ENCODE measurements at places on chromosomes 6 and 20.

- H3K27me3 ChIP-seq, result no peaks in the 10 kb centered on the region
- no peak for DNase-seq
- no peak overlapping the region for H3K27ac ChIP-seq
- no peaks in the 10 kb centered on the region for H3K4me1 ChIP-seq
Observed at GRCh38 chr6:148867862-148868261, 121.0 kb downstream of the UST start.

DNA sequence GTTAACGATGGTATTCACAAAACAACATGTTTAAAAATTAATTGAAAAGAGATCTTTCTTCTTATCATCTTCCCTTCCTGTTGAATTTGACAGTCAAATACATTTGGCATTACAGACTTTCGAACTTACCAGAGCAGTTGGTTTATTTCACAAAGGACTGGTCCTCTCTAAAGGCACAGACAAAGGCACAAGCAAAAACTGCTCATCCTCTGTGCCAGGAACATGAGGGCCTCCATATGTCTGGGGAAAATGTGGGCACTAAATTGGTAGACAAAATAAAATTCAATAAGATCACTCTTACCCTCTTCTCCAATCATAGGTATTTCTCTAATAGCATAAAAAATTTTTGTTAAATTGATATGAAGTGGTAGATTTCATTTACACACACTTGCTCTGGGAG, 40.4 kb downstream of the SYNE1 start:
- no peak overlapping the region for H3K4me3 ChIP-seq
- H3K27ac ChIP-seq, result no peak overlapping the region
- H3K36me3 ChIP-seq, result no peaks in the 10 kb centered on the region
- no peaks in the 10 kb centered on the region for H3K4me1 ChIP-seq

DNA sequence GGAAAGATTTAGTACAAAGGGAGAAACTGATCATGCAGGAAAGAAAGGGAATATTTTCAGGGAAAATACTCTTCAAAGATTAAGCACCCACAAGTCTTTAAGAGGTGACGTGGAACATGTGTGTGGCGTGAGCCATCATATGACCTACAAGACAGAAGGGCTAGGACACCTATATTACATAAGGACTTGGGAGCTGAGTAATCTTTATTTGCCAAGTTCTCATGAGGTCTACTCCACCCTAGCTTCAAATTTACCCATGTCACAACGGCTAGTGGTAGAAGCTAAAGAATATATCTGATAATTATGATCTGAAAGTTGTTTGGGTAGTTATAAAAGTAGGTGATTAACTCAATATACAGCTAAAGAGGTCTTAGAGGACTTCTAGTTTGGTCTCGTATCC, 167.8 kb downstream of the GJA10 start:
- DNase-seq, result no peak
- H3K27me3 ChIP-seq, result no peaks in the 10 kb centered on the region
- H3K27ac ChIP-seq, result no peak overlapping the region
- H3K4me3 ChIP-seq, result no peak overlapping the region
- peaks cover 5% of the 10 kb centered on the region for H3K4me1 ChIP-seq

DNA sequence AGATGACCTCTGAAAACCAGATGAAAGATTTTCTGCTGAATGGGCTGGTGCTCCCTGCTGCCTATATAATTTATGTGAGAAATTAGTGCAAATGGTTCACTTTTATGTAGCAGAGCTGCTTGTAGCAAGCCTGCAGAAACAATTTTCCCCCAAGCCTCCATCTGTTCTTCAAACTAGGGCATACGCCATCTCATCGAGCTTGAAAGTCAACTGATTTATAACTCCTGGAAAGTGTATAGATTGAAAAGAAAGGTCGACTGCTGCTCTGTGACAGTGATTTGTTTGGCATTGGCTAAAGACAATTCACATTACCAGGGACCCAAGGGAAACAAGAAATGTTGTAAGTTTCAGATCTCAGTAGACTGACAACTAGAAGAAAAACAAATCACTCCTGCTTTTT, 93.3 kb downstream of the PACRG start:
- H3K4me1 ChIP-seq, result no peaks in the 10 kb centered on the region
- no peak overlapping the region for H3K27ac ChIP-seq

DNA sequence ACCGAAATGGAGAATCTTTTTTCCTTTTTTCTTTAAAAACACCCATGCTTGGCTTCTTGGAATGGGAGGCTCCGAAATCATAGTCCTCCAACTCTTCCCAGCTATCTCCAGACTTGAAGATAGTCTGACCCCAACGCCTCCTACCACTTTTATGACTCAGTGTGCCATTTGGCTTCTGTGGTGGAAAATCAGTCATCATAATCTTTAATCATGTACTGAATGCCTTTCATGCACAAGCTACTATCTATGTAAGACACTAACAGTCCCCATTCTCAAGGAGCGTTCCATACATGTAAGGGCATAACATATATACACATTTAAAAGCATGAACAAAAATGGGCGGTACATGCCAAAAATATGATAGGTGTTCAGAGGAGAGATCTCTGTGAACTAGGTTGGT, 44.1 kb downstream of the TMEM14B start:
- peaks cover 2% of the 10 kb centered on the region for H3K36me3 ChIP-seq
- no peak for DNase-seq
- no peak overlapping the region for H3K27ac ChIP-seq
- H3K4me1 ChIP-seq, result peaks cover 3% of the 10 kb centered on the region

- H3K4me3 ChIP-seq, result no peak overlapping the region
- no peaks in the 10 kb centered on the region for H3K4me1 ChIP-seq
- H3K27me3 ChIP-seq, result peaks cover 7% of the 10 kb centered on the region
- no peak overlapping the region for H3K27ac ChIP-seq
Observed at GRCh38 chr20:20427227-20427864, 59.4 kb downstream of the INSM1 start.

- H3K27me3 ChIP-seq, result no peaks in the 10 kb centered on the region
- H3K4me1 ChIP-seq, result peaks cover 46% of the 10 kb centered on the region
- peak overlapping the region; percentile 13 for H3K27ac ChIP-seq
- H3K36me3 ChIP-seq, result no peaks in the 10 kb centered on the region
- no peak for DNase-seq
- no peak overlapping the region for H3K4me3 ChIP-seq
Observed at GRCh38 chr6:137222381-137222780, 3.2 kb upstream of the IFNGR1 start.

DNA sequence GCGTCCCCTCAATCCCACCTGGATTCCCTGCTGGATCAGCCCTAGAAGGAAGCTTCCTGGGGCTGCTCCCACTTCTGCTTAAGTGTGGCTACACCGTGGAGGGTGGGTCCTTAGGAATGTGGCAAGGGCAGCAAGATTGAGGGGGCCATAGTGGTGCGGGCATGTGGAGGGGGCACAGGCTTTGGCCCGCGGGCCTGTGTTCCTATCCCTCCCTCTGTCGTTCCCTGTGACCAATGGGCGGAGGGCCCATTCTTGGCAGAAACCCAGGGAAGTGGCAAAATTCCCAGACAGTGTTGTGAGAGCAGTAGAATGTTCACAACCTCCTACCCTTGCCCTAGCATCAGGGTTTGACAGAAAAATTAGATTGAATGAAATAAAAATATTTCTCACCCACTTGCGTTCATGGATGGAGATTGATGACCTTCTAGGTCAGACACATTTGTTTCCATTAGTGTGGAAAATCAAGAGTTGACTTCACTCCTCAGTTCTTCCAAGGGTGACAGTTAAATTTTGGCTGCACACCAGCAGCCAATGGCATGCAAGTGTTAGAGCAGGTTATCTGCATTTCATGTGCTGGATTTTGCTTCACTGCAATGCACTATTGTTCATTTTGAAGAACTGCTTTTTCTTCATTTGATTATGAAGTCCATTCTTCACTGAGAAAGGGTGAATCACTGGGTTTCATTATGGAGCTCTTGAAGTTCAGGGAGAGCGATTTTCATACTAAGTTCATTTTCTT, 49.3 kb upstream of the AHI1 start:
- H3K4me1 ChIP-seq, result no peaks in the 10 kb centered on the region
- no peak overlapping the region for H3K27ac ChIP-seq
- no peaks in the 10 kb centered on the region for H3K27me3 ChIP-seq

DNA sequence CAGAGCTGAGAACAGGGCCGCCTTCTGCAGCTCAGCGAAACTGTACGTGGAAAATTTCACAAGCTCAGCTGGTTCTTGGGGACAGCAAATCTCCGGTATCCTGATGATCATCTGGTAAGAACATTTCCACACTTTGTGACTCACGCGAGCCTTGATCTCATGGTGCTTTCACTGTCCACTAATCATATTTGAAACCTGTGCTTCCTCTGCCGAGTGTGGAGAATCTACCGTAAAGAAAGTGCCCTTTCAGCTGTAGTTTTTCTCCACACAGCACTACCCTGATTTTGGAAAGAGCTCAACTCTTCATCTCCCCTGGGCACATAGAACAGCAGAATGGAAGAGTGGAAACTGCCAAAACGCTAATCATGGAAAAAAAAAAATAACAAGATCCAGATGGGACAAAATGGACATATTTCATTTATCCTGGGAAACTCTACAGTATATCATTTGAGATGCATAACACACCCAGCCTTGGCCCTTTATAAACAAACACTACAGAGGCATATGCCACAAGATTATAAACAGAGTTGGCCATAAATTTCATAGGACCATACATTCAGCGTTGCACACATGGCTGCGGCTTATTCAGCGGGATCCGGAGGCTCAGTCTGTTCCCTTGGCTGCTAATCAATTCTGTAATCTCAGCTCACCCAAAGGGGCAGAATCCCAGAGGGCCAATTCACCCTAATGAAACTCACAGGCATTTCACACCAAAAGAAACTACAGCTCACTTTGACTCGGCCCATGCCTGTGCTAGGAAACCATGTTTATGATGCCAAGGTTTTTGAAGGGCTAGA, 434.5 kb downstream of the HDGFL1 start:
- no peak overlapping the region for H3K27ac ChIP-seq
- DNase-seq, result no peak
- H3K4me1 ChIP-seq, result no peaks in the 10 kb centered on the region
- H3K36me3 ChIP-seq, result no peaks in the 10 kb centered on the region
- H3K27me3 ChIP-seq, result no peaks in the 10 kb centered on the region

DNA sequence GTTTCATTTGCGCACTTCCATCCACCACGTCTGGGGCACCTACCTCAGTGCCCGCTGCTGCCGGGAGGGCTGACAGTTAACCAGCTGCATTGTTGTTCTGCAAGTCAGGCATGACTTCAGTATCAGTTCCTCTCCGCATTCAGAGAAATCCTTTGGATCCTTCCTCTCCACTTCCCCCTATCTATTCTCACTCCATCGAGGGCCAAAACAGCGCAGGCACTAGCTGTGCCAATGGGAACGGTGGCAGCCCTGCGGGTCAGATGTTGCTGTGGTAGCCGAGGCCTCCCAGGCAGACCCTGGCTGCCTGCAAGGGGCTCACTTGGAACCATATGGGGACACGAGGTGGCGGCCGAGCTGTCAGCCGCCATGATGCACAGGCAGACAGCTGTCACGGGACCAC, 64.2 kb upstream of the INSM1 start:
- H3K4me3 ChIP-seq, result no peak overlapping the region
- peaks cover 14% of the 10 kb centered on the region for H3K27me3 ChIP-seq
- no peaks in the 10 kb centered on the region for H3K36me3 ChIP-seq

DNA sequence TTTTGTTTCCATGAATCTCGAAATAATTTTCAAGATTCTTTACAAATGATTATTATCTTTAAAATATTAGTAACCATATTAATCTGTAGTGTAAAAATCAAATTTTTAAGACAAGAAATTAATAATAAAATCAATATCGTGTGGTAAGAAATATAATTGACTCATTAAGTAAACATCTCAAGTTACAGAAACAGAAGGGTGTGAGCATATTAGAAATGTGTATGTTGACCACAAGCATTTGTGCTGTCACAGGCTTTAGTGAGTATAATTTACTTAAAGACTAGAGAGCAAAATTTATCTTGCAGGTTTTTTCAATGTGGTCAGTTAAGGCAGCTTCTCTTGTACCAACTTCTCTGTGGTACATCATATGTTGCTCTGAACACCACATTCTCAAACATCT, 566.5 kb upstream of the IRAK1BP1 start:
- no peaks in the 10 kb centered on the region for H3K36me3 ChIP-seq
- no peaks in the 10 kb centered on the region for H3K4me1 ChIP-seq
- DNase-seq, result no peak
- no peak overlapping the region for H3K4me3 ChIP-seq

GRCh38 chr6:105401247-105402089, 1.4 kb downstream of the PREP start:
- DNase-seq, result no peak
- no peaks in the 10 kb centered on the region for H3K27me3 ChIP-seq
- peaks cover 12% of the 10 kb centered on the region for H3K36me3 ChIP-seq
- peak overlapping the region; percentile 80 for H3K27ac ChIP-seq

- H3K27me3 ChIP-seq, result no peaks in the 10 kb centered on the region
- DNase-seq, result no peak
- peaks cover 17% of the 10 kb centered on the region for H3K4me1 ChIP-seq
- H3K27ac ChIP-seq, result no peak overlapping the region
- no peak overlapping the region for H3K4me3 ChIP-seq
Observed at GRCh38 chr6:72414657-72415056, 207.2 kb upstream of the KCNQ5 start.

DNA sequence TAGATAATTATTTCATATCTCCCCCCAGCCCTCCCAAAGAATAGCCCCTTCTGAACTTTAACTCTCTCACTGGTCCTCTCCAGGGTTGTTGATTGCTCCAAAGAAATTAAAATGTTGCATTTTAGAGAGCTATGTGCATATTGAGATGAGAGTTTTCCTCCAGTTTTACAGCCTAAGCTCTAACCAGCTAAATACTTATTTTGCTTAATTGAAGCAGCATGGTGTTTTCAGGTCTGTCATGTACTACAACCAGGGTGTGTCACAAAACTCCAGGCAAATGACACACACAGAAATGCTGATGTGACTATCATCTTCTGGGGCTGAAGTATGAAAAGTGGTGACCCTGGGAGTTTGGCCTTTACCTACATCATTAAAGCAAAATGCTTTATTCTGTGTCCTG, 196.8 kb upstream of the STXBP5 start:
- H3K27me3 ChIP-seq, result no peaks in the 10 kb centered on the region
- H3K4me1 ChIP-seq, result no peaks in the 10 kb centered on the region
- H3K36me3 ChIP-seq, result no peaks in the 10 kb centered on the region
- H3K4me3 ChIP-seq, result no peak overlapping the region
- no peak for DNase-seq
- no peak overlapping the region for H3K27ac ChIP-seq

DNA sequence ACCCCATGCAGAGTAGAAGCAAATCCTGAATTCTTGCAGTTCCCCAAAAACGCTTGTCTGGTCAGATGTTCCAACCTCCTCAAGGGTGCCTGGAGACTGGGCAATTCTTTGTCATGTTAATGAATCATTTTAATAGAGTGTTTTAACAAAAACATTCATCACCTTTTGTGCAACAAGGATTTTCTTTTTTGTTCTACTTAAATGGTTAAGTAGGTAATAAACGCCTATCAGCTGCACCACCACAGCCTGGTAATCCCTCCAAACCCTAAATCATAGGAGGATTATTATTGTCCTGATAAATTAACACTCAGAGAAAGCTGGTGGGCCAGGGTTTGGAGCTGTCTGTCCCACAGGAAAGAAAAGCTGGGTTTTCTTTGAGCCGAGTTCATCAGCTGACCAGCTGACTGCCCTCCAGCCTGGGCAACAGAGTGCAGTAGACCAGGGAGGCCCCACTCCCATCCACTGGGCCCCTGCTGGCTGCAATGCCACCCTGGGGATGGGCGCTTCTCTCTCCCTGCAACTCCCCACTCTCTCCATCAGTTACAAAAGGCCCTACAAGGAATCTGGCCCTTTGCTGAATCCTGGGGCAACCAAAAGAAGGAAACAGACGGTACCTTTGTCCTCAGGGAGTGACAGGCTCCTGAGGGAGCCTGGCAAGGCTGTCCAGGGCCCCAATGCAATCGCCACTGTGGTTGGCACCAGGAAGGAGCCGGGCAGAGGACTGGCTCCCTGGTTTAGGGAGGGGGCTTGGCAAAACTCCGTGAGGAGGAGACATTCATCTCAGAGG, 23.1 kb upstream of the BMP7 start:
- H3K4me1 ChIP-seq, result no peaks in the 10 kb centered on the region
- no peak overlapping the region for H3K27ac ChIP-seq
- no peaks in the 10 kb centered on the region for H3K36me3 ChIP-seq
- DNase-seq, result no peak
